ENCODE measurements at places on chromosomes 7 and 10.

DNA sequence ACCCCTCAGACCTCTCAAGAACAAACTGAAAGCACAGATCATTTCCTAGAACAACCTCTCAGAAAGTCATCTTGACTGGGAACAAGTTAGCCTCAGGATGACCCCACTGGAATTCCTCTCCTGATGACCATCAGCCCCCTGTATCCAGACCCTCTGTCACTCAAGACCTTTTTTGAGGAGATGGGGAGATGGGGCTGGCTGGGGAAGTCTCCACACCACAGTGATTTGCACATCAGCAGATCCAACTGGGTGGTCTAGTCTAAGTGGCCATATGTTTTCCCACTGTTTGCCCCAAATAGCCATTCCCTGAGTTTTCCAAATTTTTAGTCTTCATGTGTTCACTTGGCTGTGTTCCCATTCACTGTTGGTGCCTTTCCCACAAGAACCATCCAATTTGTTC lies 452.4 kb upstream of the NPVF start:
- no peak for DNase-seq

- DNase-seq: no peak
Observed at GRCh38 chr10:10056961-10057360, 960.7 kb upstream of the CELF2 start.

GRCh38 chr10:22631646-22632278 lies 82.6 kb downstream of the PIP4K2A start:
- DNase-seq: no peak

GRCh38 chr7:115933471-115933870 lies 97.1 kb downstream of the TFEC start:
- DNase-seq: no peak

Data from GM13976 (cell line).